Stimulated activated naive CD4-positive, alpha-beta T cell (primary cell): ENCODE measurements at places on chromosomes 2 and 18.

GRCh38 chr2:53448086-53448485 is 319.5 kb upstream of the CHAC2 start:
- no peak for DNase-seq

- DNase-seq: no peak
Observed at GRCh38 chr2:159090514-159091201, 122.2 kb downstream of the TANC1 start.

- no peak for DNase-seq
Observed at GRCh38 chr18:50616484-50617048, 56.7 kb downstream of the MAPK4 start.

GRCh38 chr2:233329489-233330135 is 22.0 kb downstream of the SAG start:
- no peak for DNase-seq

DNA sequence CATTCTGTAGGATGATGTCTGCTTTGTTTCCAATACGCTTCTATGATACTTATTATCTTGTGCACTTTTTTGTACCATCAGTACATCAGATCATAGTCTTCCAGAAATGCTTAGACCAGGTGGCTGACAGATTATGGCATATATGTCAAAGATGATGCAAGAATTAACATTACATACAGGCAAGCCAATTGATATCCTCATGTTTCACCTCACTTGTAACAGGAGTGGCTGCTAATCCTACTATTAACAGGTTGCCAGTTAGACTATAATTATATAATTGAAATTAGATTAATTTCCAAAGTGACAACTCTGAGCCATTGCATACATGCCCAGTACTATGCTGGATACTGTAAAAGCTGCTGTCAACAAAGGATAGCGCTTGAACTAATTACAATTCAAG is 77.2 kb downstream of the TLK1 start:
- no peak for DNase-seq

GRCh38 chr2:102367331-102367971 is 11.9 kb downstream of the IL18R1 start:
- peak; percentile 74 for DNase-seq

DNA sequence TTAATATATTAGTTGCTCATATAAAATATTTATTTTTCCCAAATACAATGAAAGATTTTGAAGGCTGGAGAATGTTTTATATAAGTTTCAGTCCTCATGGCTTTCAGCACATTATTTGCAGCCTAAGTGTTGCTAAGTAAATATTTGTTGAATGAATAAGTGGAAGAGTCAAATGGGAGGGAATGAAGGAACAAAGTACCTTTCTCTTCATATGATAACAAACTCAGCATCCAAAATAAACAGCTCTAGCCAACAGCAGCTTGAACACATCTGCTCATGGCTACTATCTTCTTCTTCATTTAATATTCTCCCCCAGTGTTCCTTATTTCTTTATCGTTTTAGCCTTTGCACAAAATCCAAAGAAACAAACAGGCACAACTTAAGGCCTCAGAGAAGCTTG is 385.2 kb upstream of the PIK3C3 start:
- DNase-seq: no peak

- DNase-seq: no peak
Observed at GRCh38 chr2:24886126-24886501, 33.9 kb downstream of the ADCY3 start.

DNA sequence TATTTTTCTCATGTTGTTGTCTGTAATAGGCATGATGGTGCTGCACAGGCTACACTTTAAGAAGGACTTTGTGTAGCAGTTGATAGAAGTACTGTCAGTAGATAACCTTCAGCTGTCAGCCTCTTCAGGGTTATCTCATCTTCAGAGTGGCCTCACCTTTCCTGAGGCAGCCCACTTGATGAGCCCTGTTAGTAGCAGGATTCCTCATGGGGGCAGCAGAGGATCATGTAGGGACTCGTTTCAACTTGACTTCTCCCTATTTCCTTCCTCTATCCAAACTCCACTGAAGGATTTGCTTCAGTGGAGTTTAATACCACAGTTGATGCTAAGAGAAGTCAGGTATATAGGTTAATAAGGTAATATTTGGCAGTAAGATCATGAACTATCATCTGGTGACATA is 530.3 kb upstream of the FSIP2 start:
- DNase-seq: no peak

DNA sequence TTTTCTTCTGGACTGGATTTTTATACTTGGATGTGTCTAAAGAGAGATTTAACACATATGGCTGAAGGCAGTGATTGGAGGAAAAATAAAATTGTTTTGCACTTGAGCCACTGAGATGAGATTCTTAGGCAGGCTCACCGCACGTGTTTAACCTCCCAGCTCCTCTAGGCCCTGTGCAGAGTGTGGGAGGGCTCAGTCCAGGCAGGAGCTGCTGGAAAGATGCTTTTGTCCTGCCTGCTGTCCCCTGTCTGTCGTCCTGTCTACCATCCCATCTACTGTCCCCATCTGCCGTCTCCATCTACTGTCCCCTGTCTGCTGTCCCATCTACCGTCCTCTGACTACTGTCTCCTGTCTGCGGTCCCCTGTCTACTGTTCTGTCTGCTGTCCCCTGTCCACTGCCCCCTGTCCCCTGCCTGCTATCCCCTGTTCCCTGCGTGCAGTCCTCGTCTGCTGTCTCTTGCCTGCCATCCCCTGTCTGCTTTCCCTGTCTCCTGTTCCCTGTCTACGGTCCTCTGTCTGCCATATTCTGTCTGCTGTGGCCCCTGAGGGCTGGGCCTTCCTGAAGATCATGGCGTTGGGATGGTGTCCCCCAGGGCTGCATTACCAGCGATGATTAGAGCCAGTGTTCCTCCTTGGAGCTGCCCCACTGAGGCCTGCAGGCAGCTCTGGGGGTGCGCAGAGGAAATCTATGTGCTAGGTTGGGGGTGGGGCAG is 43.7 kb upstream of the HS6ST1 start:
- no peak for DNase-seq

DNA sequence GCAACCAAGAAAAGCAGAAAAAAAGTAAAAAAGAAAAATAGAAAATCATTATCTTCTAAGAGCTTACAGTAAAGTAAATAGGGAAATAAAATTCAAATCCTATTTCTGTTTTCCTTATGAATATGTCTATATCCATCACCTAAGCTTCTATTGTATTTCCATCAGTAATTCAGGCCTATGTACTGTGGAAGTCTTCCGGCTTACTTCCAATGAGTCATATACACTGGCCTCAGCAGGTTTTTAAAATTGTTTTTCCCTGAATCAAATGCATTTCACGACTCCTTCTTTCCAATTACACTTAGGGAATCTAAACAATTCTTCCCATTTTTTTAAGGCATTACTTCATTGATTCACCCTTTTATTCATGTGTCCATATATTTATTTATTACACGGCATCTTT is 164.7 kb downstream of the CCDC102B start:
- no peak for DNase-seq

GRCh38 chr2:42211291-42211690 is 42.1 kb downstream of the EML4 start:
- DNase-seq: no peak

DNA sequence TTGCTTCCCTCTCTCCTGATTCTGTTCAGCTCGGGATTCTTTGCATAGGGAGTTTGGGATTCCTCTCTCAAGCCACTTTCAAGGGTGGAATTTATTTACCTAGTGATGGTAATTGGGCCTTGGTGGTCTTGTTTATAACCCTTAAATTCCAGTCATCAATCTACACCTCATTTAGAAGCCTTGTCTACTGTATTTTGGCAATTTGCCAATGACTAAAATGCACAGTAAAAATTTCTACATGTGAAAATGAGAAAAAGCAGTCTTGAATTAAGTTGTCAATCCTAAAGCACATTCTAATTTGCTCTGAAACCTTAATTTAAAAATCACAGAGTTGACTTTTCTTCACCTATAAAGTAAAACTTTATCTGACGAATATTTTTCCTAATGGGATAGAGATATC is 749.2 kb upstream of the CRIM1 start:
- DNase-seq: no peak

DNA sequence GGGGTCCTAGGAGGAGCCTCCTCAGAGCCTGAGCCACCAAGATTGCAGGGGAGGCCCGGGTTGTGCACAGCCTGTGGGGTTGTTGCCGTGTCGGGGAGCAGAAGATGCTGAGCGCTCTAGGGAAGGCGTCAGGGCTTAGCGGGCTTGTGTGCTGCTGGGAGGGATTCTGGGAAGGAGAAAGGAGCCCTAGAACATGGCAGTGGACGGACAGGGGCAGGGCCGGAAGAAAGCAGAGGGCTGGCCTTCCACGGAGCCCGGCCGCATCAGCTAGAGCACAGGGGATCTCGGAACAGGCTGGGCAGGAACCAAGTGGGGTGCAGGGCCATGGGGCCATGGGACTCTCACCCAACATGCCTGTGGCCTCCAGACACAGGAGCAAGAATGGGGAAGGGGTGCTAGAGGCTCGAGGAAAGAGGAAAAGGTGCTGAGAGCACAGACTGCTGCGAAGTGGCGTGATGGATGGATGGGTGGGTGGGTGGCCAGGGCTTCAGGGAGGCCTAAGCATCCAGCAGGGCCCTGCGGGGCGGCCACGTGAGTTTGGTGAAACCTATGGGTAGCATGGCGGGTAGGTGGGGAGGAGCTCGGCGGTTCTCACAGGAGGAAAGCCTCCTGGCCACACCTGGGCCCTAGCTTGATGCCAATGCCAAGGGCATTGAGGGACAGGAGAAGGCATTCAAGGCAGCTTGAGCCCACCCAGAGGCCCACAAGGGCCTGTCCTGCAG is 35.8 kb downstream of the MTERF4 start:
- no peak for DNase-seq

DNA sequence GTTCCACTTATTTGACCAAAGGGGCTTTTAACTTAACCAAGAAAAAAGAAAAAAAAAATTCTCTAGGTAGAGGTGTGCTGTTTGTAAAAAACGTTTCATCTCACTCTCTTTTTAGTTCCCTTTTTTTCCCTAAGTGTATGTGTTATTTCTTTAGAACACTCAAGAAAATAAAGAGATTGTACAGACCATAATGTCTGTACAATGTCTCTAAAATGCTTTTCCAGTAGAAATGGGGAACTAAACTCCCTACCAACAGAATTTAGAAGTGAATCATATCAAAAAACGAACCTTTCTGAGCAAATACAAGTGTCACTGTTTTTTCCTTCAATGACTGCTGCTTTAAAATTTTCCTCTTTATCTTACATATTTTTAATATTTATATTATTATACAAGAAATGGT is 72.0 kb downstream of the CDH7 start:
- DNase-seq: no peak

GRCh38 chr2:171568089-171568488 is 45.8 kb downstream of the CYBRD1 start:
- no peak for DNase-seq

GRCh38 chr2:72745679-72746368 is 80.0 kb downstream of the EXOC6B start:
- DNase-seq: no peak

DNA sequence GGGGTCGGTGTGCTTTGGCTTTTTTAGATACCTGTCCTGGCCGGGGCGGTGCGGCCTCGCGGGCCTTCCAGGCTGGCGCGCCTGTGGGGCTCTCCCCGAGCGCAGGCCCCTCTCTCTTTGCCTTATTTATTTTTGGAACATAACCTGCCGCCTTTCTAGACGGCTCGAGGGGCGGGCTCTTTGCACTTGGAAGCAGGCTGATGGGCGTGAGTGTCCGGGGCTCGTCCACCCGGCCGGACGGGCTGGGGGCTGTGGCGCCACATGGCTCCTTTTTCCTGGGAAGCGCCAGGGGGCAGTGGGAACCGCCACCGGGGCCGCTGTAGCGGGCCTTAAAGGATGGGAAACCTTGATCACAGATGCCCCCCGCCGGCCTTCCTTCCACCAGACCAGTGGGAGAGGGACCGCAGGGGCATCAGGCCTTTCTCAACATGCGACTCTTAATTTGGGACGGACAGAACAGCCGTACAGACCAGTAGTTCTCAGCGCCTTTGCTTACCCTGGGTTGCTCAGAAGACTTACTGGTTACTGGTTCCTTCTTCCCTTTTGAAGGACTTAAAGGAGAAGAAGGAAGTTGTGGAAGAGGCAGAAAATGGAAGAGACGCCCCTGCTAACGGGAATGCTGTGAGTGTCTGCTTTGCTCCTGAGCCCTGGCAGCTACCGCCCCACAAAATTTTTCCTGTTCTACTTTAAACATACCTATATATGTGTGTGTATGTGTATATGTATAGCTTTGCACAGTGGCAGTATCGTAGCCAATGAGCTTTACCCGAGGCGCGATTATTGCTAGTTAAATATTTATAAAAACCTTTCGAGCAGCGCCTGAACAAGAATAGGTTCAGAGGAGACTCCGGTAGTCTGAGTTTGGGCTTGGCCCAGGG is 2.7 kb downstream of the PTMA start:
- DNase-seq: no peak

GRCh38 chr2:106614511-106615291 is 127.5 kb downstream of the CD8B2 start:
- DNase-seq: no peak

GRCh38 chr2:195501746-195502145 is 155.3 kb upstream of the SLC39A10 start:
- DNase-seq: no peak

GRCh38 chr2:239227661-239228371 is 173.0 kb downstream of the HDAC4 start:
- no peak for DNase-seq

DNA sequence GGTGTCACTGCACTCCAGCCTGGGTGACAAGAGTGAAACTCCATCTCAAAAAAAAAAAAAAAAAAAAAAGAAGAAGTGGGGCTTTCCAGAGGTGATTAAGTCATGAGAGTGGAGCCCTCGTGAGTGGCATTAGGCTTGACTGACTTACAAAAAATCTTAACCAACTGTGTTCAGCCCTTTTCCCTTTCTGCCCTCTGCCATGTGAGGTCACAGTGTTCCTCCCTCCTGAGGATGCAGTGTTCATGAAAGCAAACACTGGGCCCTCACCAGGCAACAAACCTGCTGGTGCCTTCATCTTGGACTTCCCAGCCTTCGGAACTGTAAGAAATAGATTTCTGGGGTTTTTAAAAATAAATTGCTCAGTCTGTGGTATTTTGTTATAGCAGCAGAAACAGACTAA is 37.0 kb upstream of the METTL21A start:
- DNase-seq: no peak

- DNase-seq: no peak
Observed at GRCh38 chr2:191790737-191791136, 56.2 kb downstream of the CAVIN2 start.

GRCh38 chr2:43402002-43402401 is 175.6 kb upstream of the ZFP36L2 start:
- no peak for DNase-seq

GRCh38 chr2:181523756-181524155 is 66.6 kb downstream of the ITGA4 start:
- DNase-seq: no peak
